Daoy (cell line): ENCODE measurements at places on chromosomes 2 and 18. TPM values are rescaled to one million over a fixed set of nuclear protein-coding genes. Genes with fewer than 3 reads are reported as not detected.

DNA sequence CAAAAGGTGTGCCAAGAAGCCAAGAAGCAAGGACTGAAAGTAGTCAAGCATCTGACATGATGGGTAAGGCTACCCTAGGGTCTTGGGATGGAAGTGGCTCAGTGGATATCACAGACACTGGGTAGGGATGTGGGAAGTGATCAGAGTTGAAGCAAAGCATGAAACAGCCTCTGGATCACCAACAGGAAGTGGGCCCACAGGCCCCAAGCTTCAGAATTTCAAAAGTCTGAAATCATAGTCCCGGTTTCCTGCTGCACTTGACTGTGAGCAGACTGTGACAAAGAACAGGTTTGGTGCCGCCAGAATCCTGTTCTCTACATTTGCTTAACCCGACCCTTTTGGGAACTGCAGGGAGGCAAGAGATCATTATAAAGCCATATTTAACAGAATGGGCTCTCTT is 57.4 kb downstream of the SP100 start:
- no peak for DNase-seq

Gene TEKT4
- not detected in 2 replicates for total RNA-seq

Gene EGR4
- not detected in 2 replicates for total RNA-seq

- DNase-seq: no peak
These were observed 3.5 kb downstream of the MEIS1 start for GRCh38 chr2:66438498-66438833.

DNA sequence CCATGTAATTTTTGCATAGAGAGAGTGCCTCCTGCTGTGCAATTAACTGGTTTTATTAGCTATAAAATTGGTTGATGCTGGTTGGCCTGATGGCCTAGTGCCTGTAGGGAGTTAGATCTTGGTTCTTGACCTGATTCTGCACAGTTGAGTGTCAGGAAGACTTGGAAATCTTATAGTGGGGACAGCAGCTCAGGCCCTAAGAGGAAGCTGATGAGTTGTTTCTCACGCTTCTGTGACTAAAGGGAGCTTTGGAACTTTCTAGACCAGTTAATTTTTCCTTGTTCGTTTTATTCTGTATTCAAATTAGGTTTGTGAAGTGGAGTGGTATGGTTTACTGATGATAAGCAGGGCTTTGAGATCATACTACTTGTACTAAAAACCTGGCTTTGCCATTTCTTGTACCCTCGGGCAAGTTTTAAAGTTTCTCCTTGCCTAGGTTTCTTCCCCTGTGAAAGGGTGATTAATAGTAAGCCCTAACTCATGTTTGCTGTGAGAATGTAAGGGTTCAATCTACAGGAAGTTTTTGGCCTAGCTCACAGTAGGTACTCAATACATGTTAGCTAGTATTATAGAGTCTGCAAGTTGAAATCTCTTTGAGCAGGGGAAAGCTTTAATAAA is 82.1 kb downstream of the MAP3K20 start:
- no peak for DNase-seq

DNA sequence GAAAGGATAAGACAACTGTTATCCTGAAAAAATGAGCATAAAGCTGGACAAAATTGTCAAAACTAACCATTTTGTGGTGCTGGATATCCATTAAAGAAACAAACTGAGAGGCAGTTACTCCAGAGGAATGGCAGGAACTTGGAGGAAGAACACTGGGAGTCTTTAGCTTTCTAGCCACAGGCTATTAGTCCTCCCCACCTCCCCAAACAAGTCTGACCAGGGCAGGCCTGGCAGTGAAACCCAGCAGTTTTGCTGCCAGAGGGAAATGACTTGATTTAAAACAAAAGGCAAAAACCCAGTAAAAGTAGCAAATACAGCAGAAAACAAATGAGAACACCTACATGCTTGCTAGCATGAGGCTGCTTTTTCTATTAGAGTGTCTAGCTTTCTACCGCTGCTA is 34.9 kb downstream of the OSBPL1A start:
- no peak for DNase-seq

DNA sequence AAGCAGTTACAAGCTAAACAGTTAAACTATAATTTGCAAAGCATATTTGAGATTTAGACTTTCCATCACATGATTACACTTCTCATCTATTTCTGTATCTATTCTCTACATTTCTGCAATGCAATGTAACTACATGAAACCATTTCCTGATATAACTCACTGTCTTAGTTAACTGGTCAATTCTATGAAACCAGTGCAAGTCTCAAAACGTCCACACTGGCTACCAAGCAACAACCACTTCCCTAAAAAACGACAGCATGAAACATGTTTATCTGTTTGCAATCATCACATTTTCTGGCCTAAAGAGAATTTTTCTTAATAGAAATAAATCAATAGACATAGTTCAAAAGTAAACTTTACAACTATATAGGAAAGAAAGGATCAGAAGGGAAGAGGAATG is 17.4 kb downstream of the FECH start:
- no peak for DNase-seq

GRCh38 chr2:119637371-119637770 is 41.6 kb upstream of the TMEM177 start:
- DNase-seq: no peak

Gene ACADL
- total RNA-seq: not detected in 2 replicates

Gene TBR1
- not detected in 2 replicates for total RNA-seq

DNA sequence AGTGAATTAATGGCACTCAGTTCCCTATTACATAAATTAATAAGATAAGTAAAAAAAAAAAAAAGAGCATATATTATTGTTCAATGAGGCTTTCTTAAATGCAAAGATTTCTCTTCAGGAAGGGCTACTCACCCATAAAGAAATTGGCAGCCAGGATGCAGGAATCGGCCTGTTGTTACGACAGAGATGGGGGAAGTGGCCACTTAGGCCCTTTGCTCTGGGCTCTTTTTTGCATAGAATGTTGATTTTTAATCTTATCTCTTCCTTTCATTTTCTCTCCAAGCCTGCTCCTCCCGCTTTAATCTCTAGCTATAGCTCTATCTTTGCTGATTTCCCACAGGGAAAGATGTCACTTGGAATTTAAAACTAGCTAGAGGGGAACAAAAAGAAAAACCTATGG is 391.8 kb upstream of the CRIM1 start:
- no peak for DNase-seq

DNA sequence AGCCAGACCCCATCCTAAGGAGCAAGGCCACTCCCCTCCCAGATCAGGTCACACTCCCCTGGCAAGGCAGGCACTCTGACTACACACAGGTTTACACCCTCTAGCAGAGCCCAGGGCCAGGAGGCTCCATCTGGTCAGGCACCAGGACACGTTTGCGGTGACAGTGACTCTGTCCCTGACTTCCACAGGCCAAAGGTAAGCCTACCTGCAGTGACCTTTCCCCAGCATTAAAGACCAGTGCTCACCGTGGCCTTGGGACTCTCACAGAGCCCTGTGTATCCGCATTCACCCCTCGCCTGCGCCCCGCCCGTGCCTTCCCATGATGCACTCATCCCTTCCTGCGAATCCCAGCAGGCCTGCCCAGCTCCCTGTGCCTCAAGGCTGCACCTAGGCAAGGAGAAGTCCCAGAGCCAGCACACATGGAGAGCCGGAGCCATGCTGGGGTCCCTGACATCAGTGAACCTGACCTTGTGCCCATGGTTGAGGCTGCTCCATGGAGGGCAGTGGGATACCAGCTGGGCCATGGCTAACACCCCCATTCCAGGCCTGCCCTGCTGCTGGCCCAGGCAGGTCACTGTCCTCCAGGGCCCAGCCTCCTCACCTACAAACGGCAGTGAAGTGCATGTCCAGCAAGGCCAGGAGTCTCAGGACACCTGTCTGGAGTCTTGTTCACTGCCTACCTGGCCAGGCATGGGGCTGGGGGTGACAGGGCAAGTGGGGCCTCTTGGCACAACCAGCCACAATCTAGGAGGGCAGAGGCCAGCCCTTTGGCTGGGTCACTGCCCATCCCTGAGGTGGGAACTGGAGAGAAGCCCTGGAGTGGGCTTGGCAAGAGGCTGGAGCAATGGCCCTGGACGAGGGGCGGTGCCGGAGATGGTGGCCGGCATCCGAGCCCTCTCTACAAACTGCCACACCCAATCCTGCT is 3.0 kb downstream of the NEURL3 start:
- no peak for DNase-seq

Gene SLC16A14
- 1.9 and 2.1 TPM in 2 replicates for total RNA-seq

- no peak for DNase-seq
These were observed 24.2 kb upstream of the PTPN4 start for GRCh38 chr2:119735565-119735964.

DNA sequence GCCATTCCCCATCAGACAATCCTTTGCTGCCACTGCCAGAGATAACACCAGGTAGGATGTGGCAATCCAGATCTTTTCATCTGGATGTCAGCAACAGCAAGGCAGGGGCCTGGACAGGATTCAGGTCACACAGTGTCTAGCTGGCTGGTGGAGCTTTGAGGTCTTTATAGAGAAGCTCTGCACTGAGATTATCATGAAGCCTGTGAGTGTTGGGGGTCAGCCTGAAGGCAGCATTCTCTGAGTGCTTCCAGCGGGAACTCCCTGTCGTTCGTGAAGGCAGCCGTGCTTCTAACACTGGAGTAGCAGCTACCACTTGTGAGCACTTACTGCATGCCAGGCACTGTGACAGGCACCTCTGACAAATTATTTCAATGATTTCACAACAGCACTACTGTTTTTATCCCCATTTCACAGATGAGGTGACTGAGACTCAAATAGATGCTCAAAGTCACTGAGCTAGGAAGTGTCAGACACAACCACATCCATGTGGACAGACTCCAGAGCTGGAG is 85.7 kb downstream of the SEMA4F start:
- no peak for DNase-seq

Gene WDR54
- total RNA-seq: 62.2 and 68.1 TPM in 2 replicates

- peak; percentile 64 for DNase-seq
These were observed 41.6 kb downstream of the LRRC30 start for GRCh38 chr18:7272311-7273049.
